Stimulated activated CD4-positive, alpha-beta T cell treated with anti-CD3 and anti-CD28 coated beads, Interleukin-12 subunit alpha, Interleukin-12 subunit beta, amount 100 ng/mL, for 48 hours (primary cell): ENCODE measurements at places on chromosomes 5 and 9.

DNA sequence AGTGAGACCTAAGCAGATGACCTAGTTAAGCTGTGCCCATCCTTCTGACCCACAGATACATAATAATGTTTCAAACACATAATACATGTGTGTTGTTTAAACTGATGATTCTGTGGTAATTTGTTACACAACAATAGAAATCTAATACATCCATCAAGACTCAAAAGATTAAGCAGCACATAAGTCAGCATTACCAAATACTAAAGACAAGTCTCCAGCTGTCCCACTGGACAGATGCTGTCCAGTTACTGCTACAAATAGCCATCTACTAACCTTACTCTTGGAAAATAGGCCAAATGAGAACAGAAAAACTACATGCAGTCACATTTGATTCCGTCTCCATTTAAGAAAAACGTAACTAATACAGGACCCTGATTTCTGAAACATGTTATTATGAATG lies 10.8 kb downstream of the TRMO start:
- DNase-seq, result no peak

- no peak for DNase-seq
Observed at GRCh38 chr9:14326264-14326826, 12.4 kb upstream of the NFIB start.

DNA sequence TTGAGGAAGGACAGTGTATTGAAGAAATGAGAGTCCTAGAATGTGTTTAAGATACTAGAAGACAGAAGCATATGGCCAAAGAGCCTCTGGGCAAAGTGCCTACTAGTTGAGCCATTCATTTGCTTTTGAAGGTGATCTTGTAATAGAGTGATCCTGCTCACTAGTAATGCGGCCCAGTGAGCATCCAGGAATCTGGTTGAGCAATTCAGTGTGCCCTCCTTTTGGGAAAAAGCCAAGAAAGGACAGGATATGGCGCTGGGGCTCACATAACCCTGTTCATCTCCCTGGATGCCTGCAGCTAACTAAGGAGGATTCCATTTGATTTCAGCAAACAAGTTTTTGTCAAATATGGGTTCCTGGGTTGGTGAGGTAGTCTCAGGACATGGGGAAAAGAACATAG lies 16.3 kb downstream of the ADAM19 start:
- DNase-seq, result no peak

GRCh38 chr5:159207686-159208513 lies 1.5 kb downstream of the RNF145 start:
- peak; percentile 47 for DNase-seq

DNA sequence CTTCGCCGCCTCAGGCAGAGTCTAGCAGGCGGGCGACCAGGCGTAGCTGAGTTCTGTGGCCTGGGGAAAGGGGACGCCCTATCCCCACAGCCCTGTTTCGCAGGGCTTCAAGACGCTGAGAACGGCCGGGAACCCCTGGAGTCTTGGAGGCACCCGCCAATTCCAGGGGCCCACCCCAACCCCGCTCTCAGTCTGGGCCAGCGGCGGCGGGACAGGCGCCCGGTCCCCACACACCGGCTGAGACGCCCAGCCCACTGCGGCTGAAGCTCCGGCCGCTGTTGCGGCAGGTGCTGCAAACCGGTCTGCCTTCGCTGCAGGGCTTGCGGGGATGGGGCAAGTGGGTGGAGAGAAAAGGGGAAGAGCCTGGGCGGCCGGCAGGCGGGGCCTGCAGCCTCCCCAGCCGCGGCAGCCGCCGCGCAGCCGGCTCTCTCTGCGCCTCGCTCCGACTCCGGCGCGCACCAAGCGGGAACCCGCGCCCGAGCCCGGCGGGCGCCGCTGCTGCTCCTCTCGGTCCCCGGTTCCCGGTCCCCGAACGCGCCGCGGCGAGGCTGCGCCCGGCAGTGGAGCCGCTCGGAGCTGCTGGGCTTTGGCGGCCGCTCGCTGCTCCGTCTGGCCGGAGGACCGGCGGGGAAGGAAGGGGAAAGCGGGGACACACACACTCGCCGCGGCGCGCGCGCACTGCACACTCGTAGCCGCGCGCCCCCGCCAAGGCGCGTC lies at the start of gene PIP5K1B:
TSS of gene PIP5K1B (plus strand) at position 427 of the 717 bp plus-strand sequence. CDS start 117,375 bp downstream, outside the sequence.
- DNase-seq, result peak; percentile 47

- DNase-seq, result no peak
Observed at GRCh38 chr9:96376891-96377874, 6.3 kb downstream of the SLC35D2 start.

DNA sequence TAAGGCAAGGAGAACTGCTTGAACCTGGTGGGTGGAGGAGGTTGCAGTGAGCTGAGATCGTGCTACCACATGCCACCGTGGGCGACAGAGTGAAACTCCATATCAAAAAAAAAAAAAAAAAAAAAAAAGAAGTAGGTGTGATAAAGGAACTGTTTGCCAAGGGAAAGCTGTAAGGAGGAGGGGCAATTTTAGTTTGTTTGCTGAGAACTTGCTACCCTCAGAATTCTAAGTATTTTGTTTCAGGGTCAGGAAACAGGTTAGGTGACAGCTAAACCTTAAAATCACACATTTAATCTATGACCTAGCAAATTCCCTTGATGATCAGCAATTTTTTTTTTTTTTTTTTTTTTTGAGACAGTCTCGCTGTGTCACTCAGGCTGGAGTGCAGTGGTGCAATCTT lies 7.2 kb upstream of the ARRDC3 start:
- DNase-seq, result no peak

GRCh38 chr9:18485714-18486113 lies 11.8 kb downstream of the ADAMTSL1 start:
- no peak for DNase-seq
